Left lobe of liver (tissue), 2 donors: ENCODE measurements at places on chromosomes 6 and 20. TPM values are rescaled to one million over a fixed set of nuclear protein-coding genes. Genes with fewer than 3 reads are reported as not detected.
A peak's percentile ranks its signal among the peaks of the same experiment; 100 is the strongest.

Gene ANKRD66
- not detected for total RNA-seq

Gene C20orf144
- total RNA-seq = not detected

Gene CLDN20
- not detected for total RNA-seq

DNA sequence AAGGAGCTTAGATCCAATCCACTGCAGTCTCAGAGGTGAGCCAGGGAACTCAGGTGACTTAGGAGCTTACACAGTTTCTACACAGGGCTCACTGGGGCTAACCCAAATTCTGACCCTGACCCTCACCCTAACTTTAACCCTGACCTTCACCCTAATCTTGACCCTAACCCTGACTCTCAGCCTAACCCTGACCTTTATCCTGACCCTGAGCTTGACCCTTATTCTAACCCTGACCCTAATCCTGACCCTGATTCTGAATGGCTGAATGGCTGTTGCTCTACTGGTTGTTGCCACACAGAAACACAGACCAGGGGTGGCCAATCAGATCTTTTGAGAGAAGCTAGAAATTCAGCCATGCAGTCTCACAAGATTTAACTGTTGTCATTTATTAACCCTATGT is 180.1 kb downstream of the TSHZ2 start:
- DNase-seq = no peak

DNA sequence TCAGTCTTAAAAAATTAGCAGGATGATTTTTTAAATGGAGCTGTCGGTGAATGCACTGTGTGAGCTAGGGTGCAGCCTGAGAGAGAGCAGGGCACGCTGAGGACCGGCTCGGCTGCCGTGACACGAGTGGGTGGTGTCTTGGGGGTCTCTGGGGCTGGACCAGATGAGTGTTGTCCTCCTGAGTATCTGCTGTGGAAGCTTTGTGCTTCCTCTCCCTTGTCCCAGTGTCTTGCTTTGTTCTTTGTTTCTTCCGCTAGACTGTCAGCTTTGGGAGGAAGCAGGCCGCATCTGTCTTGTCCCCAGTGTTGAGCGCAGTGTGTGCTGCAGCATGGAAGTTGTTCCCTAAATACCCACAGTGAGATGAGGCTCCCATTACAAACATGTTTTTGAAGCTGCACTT is 89.4 kb downstream of the RTN4IP1 start:
- DNase-seq = no peak

DNA sequence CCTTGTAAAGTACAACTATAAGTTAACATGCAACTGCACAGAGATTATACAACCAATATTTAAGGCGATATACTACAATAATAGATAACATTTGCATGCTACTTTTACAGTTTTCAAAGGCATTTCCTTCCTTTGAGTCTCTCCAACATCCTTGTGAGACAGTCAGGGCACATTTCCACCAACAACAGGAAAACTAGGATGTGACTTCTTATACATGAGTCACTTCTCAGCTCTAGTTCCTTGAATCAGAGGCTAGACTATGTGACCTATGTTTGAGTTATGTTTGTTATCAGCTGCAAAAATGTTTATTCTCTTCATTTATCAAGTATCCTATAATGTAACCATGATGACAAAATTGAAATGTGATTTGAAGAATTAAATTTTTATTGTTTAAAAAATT is 51.7 kb upstream of the TFAP2D start:
- no peak for DNase-seq

GRCh38 chr6:25387483-25387882 is 108.3 kb downstream of the CARMIL1 start:
- no peak for DNase-seq

DNA sequence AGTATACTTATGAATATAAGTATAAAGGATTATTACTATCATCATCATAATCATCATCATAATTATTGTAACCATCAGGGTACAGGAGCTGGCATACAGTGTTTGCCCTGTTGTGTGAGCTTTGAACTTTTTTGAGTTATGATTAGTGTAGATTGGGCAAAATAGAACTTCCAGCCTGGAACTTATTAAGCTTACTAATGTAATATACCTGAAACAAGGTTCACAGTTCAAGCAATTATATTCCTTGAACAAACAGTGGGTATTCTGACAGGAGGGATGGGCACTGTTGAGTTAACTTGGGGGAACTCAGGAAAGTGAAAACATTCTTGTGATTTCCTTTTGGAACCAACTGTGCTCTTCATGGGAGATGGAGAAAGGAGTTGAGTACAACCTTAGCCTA is 680.0 kb downstream of the DOK5 start:
- no peak for DNase-seq

DNA sequence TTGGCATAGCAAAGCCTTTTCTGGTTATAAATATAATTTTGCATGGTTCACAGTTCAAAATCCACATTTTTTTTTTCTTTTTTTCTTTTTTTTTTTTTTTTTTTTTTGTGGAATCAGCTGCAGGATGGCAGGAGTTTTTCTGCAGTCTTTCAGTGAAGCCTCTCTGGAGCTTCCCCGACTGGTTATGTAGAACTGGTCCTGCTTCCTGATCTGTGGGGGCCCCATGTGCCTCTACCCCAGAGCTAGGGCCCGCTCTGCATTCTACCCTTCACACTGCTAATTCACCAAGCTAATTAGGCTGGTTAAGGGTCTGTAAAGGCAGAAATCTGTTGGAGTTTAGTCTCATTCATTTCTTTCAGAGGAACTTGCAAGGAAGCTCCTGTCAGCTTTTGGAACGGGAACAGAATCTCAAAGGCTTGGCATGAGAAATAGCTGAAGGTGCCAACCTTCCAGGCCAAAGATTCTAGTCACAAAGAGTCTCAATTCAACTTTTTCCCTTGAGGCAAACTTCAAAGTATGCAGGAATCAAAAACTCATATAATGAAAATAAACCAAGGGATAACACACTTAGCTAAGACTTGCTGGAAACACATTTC is 45.5 kb downstream of the HMGN3 start:
- DNase-seq = peak; percentile 51

GRCh38 chr20:40477805-40478204 is 211.2 kb downstream of the MAFB start:
- DNase-seq = no peak

- no peak for DNase-seq
Measured at GRCh38 chr6:106757267-106757666, 127.9 kb downstream of the QRSL1 start.

GRCh38 chr6:134373993-134374392 is 56.1 kb upstream of the SGK1 start:
- no peak for DNase-seq

- DNase-seq = no peak
Measured at GRCh38 chr20:56400001-56400640, 7.7 kb downstream of the CSTF1 start.

GRCh38 chr6:45966797-45967196 is 48.9 kb downstream of the CLIC5 start:
- DNase-seq = no peak

DNA sequence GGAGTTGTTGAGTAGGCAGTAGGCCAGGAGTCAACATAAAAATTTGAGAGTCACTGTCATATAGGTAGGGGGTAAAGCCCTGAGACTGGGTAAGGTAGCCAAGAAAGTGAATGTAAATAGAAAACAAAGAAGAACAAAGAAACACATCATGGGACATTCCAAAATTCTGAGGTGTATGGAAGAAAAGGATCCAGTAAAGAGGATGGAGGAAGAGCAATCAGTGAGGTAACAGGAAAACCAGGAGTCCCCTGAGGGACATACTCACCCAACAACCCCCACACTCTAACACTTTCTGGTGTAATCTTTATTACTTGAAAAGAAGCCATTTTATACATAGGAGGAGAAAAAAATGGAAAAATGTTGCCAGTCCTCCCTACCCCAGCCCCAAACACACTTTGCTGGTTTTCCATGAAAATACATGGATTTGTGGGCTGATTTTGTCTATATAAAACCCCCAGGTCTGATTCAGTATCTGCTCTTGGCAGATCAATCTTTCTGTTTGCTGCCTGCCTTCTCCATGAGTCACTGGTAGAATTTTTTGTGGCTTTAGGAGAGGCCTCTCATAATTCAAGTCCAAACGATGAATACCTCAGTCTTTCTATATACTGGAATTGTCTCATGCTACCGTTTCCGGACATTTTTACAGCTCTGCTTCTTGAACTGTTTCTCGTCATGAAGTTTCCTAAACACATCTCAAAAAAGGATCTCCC is 271.4 kb upstream of the MAN1A1 start:
- DNase-seq = no peak

GRCh38 chr20:9344083-9344920 is 170.1 kb upstream of the LAMP5 start:
- DNase-seq = no peak

DNA sequence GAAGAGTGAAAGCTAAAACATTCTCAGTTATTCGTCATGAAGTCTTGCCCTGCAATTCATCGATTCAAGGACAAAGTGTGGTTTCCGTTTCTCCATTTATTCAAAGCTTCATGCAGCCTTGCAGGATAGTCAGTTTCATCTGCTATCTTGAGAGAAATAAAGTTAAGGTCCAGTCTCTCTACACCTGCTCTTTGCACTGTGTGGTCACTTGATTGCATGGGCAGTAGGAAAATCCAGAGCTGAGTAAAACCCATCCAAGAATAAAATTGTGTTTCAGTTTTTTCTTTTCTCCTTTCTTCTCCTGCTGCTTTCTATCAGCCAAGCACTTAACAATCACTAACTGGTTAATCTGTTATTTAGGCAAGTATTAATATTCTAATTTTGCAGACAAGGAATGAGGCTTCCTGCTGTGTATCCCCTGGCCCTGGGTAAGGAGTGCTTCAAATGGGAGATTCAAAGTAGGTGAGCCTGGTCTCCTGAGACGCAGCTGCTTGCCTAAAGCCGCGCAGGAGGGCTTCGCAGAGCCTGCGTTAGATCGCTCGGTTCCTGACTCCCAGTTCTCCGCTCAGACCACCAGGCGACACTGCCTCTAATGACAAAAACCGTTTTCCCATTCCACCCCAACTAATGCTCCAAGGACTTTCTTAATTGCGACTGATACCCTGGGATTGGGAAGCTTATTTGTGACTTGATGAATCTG is 808.3 kb downstream of the TFAP2A start:
- DNase-seq = no peak

- DNase-seq = no peak
Measured at GRCh38 chr20:31956556-31957526, 5.0 kb upstream of the PDRG1 start.

DNA sequence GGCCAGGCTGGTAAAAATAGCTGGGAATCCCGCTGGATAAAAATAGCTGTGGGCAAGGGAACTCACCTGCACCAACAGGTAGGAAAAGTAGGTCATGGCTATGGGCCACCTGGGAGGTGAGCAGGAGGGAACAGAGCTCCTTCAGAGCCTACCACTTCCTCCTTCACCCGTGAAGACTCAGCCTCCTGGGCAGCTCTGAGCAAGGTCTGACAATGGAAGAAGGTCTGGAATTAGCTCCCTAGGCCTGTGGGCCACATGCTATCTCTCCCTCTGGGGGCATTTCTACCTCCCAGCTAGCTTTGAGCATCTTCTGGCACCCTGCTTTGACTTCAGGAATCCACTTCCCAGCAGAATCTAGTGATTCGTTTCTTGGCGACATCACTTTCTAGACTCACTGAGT is 153.9 kb downstream of the MRPL14 start:
- DNase-seq = no peak

DNA sequence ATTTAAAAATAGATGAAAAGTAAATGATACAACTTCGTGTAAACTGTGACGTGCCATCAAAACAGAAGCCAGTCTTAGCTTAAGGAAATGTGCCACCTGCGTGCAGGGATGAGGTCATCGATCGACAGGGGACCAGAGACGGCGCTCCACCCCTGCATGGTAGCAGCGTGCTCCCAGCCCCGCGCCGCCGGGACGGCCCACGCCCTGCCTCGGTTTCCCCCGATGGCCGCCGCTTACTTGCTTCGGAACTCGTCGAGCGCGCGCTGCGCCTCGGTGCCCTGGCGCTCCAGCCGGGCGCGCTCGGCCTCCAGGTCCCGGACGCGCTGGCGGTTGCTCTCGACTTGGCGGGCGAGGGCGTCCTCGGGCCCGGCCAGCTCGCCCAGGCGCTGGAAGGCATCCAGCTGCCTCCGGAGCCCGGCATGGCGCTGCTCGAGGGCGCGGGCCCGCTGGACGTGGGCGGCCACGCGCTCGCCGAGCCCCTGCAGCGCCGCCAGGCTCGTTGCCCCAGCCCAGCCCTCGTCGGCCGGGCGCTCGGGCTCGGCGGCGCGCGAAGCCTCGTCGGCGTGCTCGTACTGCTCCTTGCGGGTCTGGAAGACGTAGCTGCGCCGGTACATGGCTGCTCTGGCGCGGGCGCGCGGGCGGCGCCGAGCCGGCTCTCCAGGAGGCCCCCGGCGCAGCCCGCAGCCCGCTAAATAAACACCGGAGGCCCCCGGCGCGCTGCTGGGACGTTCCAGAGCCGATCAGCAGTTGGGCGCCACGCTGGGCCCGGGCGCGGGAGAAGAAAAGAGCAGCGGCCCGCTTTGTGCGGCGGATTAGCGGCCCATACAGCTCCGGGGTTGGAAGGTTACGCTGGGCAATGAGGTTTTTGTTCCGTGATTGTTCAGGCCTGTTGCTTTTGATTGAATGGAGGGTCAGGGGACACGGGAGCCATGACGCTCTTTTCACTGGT is at the start of gene BFSP1:
TSS of gene BFSP1 (minus strand) at position 664 of the 949 bp plus-strand sequence. CDS start at position 614, 50 bp downstream.
- DNase-seq = peak; percentile 79

- DNase-seq = peak; percentile 46
Measured at GRCh38 chr20:53157443-53158408, 185.6 kb downstream of the TSHZ2 start.

DNA sequence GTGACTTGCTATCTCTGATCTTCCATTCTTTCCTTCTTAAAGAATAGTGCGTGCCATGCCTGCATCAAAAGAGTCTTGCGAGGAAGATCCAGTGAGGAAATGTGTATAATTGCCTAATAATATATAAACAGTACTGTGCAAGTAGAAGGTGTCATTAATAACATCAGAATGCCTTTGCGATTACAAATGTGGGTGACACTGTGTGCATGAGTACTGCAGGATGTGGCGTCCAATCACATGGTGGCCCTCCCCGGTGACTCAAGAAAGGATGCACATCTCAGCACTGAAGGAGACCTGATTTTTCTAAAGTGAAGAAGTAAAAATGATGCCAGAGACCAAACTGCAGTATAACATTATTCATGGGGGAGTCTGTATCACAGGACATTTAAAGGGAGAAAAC is 107.5 kb upstream of the EDN1 start:
- no peak for DNase-seq

DNA sequence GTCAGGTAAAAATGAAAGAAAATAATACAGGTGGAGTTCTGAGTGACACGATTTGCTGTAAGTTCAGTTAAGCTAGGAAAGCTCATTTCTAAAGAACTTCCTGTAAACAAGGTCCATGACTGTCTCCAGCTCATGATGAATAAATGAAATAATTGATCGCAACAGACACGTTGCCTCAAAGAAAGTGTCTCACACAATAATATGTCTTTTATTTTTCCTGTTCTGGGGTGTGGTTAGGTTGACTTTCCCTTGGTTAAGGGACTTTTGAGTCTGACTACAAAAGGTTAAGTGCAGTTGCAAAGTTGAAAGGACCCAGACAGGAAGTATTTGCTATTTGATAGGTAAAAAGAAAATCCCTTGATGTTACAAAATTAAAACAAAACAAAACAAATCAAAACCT is 304.2 kb upstream of the PRDM1 start:
- DNase-seq = no peak
